ENCODE measurements at places on chromosomes 2 and 18. TPM values are rescaled to one million over a fixed set of nuclear protein-coding genes. Genes with fewer than 3 reads are reported as not detected.

Gene UGT1A9
- not detected for total RNA-seq

Gene SF3B6
- total RNA-seq = 83.1 TPM

Gene OTX1
- total RNA-seq = 0.75 TPM

GRCh38 chr2:56960581-56960980 lies 776.8 kb downstream of the CCDC85A start:
- no peak for DNase-seq

DNA sequence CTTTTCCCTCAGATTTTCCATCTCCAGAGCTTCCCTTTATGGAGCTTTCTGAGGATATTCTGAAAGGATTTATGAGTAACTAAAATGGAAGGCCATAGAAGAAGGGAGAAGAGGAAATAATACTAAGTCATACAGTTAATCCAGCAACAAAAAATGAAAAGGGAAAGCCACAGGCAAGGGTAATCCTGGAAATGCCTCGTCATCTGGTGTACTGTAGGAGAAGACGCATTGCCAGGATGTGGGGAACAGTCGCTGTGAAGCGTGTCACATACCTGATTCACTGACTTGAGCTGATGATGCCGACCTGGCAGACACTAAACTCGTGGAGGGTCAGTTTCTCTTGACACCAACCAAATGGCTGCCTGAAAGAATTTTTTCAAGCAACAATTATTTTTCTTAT lies 34.7 kb upstream of the ALPP start:
- no peak for DNase-seq

GRCh38 chr2:57906152-57906732 lies 140.4 kb upstream of the VRK2 start:
- no peak for DNase-seq

- no peak for DNase-seq
Observed at GRCh38 chr2:127887776-127888130, 2.0 kb upstream of the AMMECR1L start.

DNA sequence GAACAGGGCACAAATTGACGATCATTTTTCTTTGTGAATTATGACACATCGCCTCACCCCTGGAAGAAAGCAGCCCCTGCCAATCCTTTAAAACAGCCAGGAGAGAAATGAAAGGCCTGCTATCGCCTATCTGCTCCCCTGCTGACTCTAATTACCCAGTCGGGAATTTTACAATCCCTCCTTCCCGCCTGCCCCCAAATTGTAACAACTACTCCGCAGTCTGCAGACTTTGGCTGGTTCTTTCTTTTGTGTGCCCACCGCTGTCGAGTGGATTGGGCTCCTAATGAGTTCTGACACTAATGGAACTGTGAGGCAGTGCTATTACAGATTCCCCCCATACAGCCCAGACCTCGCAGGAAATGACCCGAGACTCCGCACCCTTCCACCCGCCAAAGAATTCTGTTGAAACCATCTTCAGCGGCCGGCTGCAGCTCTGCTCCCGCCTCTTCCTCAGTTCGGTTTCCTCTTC lies 281.2 kb upstream of the PARD3B start:
- DNase-seq = no peak

GRCh38 chr2:120013597-120014223 lies 833 bp downstream of the EPB41L5 start:
- no peak for DNase-seq

- DNase-seq = no peak
Observed at GRCh38 chr18:3982541-3982940, 472.6 kb downstream of the DLGAP1 start.

DNA sequence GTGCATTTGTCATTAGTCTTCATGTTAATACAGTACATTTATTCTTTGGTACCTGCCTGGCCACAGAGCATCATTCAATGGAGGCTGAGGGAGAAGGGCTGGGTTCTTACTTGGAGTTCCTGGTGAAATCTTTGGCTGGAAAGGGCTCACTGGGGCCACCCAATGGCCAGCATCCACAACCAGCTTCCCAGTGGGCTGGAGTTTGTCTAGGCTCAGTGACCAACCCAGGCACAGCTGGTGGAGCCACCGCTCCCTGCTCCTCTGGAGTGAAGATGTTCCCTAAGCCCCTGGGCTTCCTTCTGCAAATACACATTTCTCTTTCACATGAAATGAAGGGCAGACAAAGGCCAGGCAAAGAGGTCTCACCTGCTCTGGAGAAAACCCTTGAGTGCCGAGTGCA lies 34.4 kb downstream of the EHD3 start:
- no peak for DNase-seq

- no peak for DNase-seq
Observed at GRCh38 chr18:13184396-13184795, 34.2 kb upstream of the LDLRAD4 start.

All from natural killer cell treated with Interleukin-12 subunit alpha and Interleukin-12 subunit beta and Interleukin-15 and Interleukin-18, amount 100 ng/mL, for 72 hours (primary cell).